ENCODE measurements at places on chromosomes 6 and 20. TPM values are rescaled to one million over a fixed set of nuclear protein-coding genes. Genes with fewer than 3 reads are reported as not detected.

DNA sequence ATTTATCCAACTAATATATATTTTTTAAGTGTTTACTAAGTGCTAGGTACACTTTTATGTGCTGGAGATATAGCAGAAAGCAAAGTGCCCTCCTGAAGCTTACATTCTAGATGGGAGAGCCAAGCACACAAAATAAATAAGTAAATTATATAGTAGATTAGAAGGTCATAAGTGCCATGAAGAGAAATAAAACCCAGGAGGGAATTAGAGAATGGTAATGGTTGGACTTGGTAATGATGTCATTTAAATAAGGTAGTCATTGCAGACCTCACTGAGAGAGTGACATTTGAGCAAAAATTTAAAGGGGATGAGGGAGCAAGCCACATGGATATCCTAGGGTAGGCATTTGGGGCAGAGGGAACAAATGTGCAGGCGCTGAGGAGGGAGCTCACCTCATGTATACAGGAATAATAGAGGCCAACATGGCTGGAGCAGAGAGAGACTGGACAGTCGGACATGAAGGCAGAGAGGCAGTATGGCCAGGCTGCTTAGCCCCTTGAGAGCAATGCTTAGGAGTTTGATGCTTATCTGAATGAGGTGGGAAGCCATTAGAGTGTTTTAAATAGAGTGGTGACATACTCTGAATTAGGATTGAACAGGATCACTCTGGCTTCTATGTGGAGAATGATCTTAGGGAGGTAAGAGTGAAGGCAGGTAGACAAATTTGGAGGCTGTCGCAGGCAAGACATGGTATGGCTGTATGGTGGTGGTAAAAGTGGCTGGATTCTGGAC lies 14.1 kb downstream of the DSE start:
- DNase-seq, result no peak

GRCh38 chr20:31678389-31679356 lies 41.0 kb downstream of the COX4I2 start:
- DNase-seq, result no peak

DNA sequence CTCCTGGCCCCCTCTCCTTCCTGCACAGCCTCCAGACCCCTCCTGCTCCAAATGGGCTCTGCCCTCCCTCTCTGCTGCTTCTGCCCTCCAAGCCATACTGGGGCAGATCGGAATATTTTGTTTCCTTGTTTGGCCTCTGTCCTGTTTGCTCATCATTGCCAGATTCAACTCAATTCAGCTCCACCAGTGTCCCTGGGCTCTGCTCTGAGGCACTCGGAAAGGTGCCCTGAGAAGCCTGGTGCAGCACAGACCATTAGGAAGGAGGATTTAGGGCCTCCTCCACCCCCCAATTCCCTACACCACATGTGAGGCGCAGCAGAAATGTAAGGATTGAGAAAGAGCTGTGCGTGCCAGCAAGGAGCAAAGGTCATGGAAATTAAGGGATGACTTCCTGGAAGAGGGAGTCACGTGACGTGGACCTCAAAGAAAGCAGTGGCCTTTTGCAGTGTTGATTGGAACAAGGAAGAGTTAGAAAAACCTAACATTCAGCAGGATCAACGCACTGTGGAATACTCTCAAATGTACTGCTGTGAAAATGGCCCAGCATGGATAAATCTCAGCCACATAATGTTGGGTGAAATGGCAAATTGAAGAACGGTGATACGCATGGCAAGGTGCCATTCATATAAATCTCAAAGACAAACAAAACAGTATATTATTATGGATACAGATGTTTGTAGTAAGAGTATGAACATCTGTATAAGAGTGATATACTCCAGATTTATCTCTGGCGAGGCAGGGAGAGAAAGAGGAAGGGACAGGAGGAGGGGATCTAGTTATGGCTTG lies 229.5 kb upstream of the RNF24 start:
- DNase-seq, result no peak

GRCh38 chr20:38806855-38807655 lies 1.6 kb downstream of the PPP1R16B start:
- peak; percentile 32 for DNase-seq

DNA sequence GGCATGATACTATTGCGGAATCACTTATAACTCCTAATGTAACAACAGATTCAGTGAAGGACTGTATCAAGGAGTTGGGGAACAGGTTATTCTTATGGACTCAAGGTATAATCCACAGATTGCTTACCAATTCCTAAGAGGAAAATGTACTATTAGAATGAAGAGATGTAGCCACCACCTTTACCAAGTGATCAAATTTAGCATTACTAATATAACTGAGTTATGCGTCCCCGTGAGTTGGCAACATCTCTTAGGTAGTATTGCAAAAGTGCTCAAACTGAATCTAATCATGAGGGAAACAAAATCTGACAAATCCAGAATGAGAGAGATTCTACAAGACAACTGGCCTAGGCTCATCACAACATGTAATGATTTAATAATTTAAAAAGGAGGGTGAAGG lies 777 bp upstream of the SNRNP48 start:
- no peak for DNase-seq

DNA sequence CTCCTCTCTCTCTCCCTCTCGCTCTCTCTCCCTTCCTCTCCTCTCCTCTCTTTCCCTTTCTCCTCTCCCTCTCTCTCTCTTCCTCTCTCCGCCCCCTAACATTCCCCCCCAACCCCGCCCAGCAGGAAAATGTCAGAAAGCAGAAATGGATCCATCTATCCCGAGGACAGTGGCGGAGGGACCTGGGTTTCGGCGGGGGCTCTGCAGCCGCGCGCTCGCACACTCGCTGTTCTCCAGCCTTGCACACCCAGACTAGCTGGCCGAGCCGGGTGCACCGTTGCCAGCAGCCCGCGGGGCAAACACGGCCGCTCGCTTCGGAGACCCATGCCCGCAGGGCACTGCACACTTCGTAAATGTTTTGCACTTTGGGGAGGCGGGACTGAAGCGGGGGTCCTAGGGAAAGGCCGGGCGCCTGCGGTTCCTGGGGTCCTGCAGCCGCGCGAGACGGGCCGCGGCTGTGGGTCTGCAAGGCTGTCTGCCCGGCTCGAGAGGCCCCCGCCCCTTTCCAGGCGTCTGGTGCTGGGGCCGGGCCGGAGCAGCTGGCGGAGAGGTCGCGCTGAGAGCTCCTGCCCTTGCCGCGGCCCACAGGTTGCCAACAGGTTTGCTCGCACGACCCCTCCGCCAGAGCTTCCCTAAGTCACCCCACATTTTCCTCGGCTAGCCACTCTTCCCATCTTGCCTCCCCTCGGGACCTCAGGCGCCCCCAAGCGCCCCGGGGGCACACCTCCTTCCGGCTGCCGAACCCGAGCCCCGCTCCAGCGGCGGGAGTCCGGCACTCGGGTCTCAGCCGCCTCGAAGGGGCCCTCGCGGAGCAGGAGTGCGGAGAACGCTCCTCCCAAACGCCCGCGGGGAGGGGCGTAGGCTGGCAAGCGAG lies 818 bp upstream of the MDGA1 start:
- peak; percentile 78 for DNase-seq

DNA sequence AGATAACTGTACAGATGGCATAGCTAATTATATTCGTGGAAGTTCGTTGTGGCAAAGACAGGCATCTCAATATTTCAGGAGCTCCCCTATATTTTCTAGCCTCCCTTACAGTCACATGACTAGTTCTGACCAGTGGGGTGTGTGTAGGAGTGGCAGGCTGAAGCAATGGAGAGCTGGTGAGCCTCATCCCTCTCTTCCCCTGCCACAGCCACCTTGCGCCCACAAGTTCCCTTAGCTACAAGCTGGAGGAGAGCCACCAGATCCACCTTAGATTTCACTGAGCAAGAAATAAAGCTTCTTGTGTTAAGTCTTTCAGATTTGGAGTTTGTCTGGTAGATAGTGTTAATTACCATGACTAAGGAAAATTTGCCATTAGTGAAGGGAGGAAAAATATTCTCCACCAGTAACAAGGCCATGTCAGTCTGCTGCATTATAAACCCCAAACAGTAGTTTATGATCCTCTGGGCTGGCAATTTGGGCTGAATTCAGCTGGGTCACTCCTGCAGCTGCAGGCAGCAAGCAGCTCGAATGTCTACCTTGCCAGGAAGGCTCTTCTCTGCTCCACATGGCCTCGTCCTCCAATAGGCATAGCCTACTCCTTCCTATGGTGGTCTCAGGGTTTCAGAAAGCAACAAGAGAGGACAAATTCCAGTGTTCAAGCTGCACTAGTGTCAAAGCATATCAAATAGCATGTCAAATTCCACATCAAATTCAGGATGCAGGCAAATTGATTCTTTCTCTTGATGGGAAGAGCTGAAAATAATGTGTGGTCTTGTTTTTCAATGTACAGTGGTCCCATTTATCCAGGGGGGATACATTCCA lies 7.4 kb upstream of the RBCK1 start:
- no peak for DNase-seq

DNA sequence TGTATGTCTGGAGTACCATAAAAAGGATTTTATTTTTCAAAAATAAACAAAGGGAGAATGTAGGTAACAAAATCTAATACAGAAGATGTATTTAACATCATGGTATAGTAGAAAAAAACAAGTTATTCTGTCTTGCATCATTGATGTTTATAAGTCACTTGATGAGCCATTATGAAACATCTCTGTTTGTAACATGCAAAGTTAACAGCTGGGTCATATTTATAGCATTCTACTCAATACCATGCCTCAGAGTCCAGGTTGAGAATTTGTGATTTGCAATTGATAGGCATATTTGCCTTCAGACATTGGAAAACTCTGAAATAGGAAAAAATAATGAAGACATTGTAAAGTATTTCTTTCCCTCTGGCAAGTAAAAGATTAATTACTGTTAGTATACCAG lies 52.3 kb upstream of the IL20RA start:
- no peak for DNase-seq

- no peak for DNase-seq
These were observed 40.4 kb upstream of the SGK1 start for GRCh38 chr6:134358320-134358719.

ZNF335 gene
- 119 TPM for total RNA-seq

DNA sequence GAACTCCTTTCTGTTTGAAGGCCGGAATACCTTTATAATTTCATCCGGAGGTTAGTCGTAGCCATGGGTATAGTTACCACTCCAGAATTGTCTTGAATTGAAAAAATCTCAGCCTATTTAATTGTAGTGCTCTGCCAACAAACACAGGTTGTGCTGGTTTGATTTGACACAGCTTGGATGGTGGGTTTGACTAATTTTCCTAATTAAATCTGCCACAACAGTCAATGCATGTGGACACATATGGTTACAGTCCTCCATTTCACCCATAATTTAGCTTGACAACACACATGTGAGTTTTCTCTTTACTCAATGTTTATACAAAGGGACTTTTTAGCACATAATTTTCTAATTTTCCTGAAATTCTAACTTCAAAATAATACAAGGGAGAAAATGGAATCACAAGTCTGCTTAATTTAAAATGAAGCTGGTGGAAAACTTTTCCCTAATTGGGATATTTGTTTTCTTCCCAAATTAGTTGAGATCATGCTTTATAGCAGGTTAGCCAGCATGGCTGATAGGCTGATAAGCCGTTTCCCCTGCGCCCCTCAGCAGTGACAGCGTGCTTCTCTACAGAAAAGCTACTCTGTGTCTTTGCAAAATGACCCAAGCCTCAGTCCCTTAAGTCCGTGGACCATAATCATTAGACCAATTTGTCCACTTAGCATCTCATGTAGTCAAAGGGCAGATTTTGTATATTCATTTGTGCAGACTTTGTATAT lies 463.5 kb upstream of the FLRT3 start:
- no peak for DNase-seq

RAET1E gene
- not detected for total RNA-seq

- no peak for DNase-seq
These were observed 15.4 kb upstream of the BTBD3 start for GRCh38 chr20:11902285-11902697.

TAF8 gene
- total RNA-seq, result 54.2 TPM

- no peak for DNase-seq
These were observed 172.0 kb upstream of the NRSN1 start for GRCh38 chr6:23953976-23954375.

DNA sequence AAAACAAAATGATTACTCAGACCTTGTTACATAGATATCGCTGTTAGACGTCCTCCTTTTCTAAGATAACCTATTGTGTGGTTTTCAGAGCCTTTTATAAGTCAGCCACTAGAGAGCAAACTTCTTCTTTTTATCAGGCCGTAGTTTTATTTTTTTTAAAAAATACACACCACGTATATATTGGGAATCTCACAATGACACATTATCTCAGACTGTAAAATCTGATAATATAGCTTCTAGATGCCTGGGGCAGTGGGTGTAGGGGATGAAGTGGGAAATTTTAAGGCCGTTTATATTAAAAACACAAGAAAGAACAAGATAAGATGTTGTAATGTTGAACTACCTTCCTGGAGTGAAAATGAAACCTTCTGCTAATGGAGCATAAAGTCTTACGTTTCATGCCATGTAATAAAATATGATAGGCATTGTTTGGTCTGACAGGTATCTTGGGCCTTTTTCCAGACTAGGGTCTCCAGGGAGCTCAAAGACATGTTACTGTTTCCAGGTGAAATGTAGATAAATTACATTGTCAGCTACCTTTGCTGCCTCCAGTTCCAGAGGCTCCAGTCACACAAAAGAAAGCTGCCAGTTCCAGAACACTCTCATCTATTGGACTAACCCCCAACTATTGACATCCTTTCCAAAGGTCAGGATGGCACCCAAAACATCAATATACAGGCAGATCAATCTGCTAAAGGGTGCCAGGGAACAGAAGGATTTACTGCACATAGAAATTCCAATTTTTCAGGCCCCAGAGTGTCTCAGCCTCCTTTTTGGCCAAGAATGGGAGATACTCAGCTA lies 130.2 kb upstream of the AKIRIN2 start:
- no peak for DNase-seq

- DNase-seq, result no peak
These were observed 120.8 kb downstream of the MAP7 start for GRCh38 chr6:136429264-136430065.

DNA sequence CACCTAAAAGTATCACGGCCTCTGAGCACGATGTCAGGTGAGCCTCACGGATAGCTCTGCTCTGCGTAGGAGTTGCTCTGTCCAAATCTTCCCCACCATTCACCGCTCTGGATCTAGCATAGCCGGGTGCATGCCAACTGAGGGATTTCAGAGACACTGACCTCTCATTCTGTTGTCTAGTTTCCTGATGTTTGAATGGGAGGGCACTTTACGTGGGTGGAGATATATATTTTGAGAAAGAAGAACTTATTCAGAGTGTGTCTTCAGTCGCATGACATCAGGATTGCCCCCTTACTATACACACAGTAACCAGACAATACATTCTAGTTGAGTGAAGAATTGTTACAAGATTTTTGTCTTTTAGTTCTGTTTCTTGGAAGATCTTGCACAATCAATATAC lies 96.5 kb upstream of the CITED2 start:
- DNase-seq, result no peak

ROS1 gene
- total RNA-seq, result not detected

TPX2 gene
- 2.2 TPM for total RNA-seq

KATNA1 gene
- 22.7 TPM for total RNA-seq

- DNase-seq, result no peak
These were observed 41.8 kb upstream of the GABRR1 start for GRCh38 chr6:89258912-89259311.

DNA sequence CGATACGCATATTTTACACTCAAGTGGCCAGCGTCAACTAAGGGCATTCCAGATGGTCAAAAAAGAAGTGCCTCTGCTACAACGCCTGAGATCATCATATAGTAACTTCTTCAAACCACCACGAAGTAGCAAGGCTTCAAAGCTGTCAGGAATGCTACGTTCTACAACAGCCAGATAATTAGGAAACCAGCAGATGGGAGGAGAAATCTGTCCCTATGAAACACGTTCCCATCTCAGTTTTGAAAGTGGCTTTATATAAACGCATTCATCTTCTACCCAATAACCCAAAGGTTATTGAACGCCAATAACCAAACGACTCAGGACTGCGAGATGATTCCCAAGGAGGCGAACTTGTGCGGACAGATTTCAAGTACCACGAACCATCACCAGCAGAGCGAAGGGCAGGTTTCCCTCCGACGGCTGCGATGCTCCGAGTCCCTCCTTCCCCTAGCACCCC lies 1.2 kb downstream of the ABHD12 start:
- peak; percentile 44 for DNase-seq

TMEM14A gene
- 5.6 TPM for total RNA-seq
